ENCODE measurements at places on chromosomes 4 and X.

DNA sequence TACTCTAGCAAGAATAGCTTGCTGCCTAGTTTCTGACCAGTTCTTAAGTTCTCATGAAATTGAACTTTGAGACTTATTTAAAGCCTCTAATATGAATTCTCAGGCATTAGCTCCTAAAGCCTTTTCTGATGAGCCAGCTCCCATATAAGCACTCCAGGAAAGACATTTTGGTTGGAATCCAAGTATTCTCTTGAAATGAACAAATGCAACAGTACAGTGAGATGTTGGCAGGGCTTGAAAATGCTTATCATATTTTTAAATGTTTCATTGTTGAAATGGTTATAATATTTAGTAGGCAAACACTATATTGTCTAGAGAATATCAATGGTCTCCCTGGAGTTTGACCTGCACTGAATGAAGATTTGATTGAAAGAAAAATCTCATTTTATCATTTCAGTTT, 240.3 kb downstream of the ANK2 start:
- DNase-seq = no peak

DNA sequence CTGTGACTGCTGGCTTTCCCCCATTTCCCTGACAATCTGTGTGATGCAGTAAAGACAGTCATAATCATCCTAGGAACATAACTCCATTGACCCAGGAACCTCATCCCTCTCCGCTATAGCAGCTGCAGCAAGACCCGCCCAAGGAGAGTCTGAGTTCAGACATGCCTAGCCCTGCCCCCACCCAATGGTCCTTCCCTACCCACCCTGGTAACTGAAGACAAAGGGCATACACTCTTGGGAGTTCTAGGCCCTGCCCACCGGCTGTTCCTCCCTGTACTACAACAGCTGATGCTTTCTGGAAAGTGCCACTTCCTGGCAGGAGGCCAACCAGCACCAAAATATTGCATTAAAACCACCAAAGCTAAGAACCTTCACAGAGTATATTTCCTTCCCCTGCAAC, 1035.6 kb downstream of the C4orf33 start:
- no peak for DNase-seq

DNA sequence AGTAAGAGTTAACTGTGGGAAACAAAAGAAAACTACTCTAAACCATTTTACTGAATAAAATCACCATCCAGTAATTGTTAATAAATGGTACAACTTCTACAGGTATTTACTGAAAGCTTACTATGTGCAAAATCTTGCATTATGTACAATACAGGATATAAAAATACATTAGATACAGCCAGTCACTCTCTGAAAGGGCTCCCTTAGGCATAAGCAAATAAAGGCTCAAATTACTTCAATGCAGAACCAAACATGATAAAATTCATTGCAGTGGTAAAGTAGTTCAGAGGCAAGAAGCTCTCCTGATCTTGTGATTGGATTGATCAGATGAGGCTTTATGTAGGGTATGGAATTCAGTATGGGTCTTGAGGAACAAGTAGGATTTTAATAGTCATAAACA, 100.2 kb downstream of the KLHL13 start:
- no peak for DNase-seq

- DNase-seq = no peak
These were observed 77.6 kb downstream of the NAT8L start for GRCh38 chr4:2136726-2137125.

DNA sequence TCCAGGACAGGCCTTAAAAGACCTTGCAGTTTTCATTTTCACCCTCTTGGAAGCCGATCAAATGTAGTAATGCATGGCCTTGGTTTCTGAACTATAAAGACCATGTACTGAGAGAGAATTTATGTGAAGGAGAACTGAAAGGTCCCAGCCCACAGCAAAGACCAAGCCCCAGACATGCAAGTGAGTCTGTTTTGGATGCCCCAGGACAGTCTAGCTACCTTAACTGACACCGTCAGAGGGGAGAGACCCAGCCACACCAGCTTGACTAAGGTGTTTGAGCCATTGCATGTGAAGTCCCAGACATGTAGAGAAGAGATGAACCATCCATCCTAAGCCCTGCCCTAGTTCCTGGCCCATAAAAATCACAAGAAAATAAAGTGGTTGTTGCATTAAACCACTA, 316.8 kb upstream of the GATB start:
- DNase-seq = no peak

GRCh38 chr4:144721994-144722393, 76.0 kb downstream of the HHIP start:
- no peak for DNase-seq

- DNase-seq = no peak
These were observed 59.0 kb downstream of the ING2 start for GRCh38 chr4:183563874-183564273.

DNA sequence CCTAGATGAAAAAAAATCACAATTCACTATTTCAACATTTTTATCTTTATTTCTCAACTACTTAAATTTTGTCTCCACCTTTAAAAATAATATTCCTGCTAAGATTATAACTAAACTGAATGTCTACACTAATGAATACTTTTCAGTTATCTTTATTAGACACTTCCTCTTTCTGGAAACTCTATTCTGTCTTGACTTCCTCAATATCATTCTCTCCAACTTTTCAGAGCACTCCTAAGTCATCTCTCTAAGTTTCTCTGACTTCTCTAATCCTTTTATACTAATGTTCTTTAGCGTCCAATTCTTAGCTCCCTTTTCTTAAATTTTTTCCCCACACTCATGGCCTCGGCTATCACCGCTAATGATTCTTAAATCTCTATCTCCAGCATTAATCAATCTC, 374.2 kb downstream of the FBXO8 start:
- no peak for DNase-seq

DNA sequence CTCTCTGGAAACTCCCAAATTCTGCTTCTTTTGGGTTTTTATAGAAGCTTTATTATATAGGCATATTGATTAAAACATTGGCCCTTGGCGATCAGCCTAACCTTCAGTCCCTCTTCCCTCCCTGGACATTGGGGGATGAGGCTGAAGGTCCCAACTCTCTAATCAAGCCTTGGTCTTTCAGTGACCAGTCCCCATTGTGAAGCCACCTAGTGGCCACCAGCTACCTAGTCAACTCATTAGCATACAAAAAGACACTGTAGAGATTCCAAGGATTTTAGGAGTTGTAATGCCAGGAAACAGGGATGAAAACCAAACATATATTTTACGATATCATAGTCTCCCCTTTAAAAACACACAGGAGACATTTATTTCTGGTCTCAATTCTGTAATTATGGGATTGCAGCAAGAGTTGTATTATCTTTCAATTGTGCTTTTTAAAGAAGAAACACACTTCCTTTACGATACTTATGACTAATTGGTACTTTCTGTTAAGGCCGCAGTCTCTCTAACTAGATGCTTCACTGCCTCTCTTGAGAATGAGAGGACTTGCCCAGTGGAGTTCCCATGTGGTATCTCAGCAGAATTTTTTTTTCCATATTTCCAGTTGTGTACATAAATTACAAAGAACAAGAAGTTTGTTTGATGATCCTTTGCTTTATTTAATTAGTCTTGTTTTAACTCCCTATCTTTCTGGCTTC, 58.2 kb downstream of the WDR17 start:
- DNase-seq = peak; percentile 23

DNA sequence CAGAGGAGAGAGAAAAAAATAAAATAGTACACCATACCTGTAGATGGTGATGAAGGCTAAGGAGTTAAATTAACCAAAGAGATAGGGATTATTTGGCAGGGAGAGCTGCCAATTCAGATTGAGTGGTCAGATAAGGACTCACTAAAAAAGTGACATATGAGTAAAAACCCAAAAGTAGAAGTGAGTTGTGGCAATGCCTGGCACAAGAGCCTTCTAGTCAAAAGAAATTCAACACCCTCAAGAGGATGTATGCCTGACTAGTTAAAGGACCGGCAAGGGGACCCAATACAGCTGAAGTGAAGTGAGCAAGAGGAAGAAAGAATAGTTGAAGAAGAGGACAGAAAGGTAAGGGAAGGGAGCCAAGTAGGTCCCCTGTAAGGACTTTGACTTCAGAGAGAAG, 34.9 kb downstream of the ELF2 start:
- DNase-seq = no peak

- DNase-seq = no peak
These were observed 36.4 kb upstream of the MSANTD1 start for GRCh38 chr4:3212391-3213105.

DNA sequence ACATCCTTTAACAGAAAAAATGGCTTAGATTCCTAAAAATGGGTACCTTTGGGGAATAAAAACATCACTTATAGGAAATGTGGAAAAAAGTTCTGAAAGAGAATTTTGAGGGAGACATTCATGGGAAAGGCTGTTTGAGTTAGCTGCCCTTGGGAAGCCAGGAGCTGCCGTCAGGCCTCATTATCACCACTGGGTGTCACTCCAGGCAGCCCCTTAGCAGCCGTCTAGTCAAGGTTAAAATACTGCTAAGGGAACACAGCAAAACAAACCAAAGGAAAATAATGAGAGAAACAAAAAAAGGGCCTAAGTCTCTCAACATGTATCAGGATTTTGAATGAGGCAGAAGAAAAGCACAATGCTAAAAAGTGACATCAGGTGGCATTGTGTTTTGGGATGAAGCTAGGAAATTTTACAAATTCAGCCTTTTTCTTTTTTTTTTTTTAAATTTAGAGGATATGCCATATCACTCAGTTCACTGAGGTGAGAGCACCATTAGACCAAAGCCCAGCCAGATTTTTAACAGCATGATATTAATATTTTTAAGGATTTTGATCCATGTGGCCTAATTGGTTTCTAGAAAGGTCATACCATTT, 235.3 kb downstream of the GPAT3 start:
- DNase-seq = peak; percentile 28

GRCh38 chr4:4869731-4870571, 10.5 kb downstream of the MSX1 start:
- no peak for DNase-seq

- no peak for DNase-seq
These were observed 937.6 kb upstream of the SLIT2 start for GRCh38 chr4:19314116-19314515.
